ENCODE measurements at places on chromosomes 11 and 22. TPM values are rescaled to one million over a fixed set of nuclear protein-coding genes. Genes with fewer than 3 reads are reported as not detected.

TRMU gene
- total RNA-seq, result 65.4 TPM

NEFH gene
- 0.63 TPM for total RNA-seq

PIWIL4 gene
- total RNA-seq, result 13.8 TPM

OR5P2 gene
- total RNA-seq, result not detected

ANKK1 gene
- total RNA-seq, result not detected

SLC16A8 gene
- total RNA-seq, result 1.3 TPM

SPI1 gene
- total RNA-seq, result 1.6 TPM

MMP7 gene
- total RNA-seq, result not detected

C22orf23 gene
- total RNA-seq, result 0.63 TPM

ZDHHC13 gene
- total RNA-seq, result 41.6 TPM

COX8A gene
- total RNA-seq, result 194 TPM

CEND1 gene
- 11.3 TPM for total RNA-seq

TSG101 gene
- 67.3 TPM for total RNA-seq

MPEG1 gene
- total RNA-seq, result 1.6 TPM

C11orf21 gene
- total RNA-seq, result not detected

COA4 gene
- 38.8 TPM for total RNA-seq

SESN3 gene
- total RNA-seq, result 94.2 TPM

NLRP14 gene
- total RNA-seq, result 1.6 TPM
